ENCODE measurements at places on chromosomes 1 and 21.

DNA sequence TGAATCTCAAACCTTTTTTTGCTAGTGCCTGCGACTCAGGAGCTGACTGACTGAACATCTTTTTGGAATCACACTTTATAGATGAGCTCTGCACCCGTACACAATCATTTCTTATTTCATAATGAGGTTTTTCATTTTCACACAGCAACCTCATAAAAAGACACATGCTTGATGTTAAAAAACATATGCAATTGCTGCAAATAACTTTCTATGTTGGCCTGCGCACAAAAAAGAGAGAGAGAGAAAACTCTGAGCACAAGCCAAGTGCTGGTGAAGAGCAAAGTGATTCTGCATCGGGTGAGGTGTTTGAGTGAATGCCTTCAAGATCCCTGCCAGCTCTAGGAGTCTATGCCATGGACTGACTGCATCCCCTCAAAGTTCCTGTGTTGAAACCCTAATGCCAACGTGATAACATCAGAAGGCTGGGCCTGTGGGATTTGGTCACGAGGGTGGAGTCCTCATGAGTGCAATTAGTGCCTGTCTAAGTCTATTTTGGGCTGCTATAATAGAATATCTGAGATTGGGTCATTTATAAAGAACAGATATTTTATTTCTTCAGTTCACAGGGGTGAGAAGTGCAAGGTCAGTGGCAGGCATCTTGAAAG lies 36.6 kb downstream of the C1orf87 start:
- no peak for DNase-seq

- no peak for DNase-seq
Observed at GRCh38 chr1:46489169-46489637, 433 bp upstream of the DMBX1 start.

GRCh38 chr1:151069103-151069486 lies 1.5 kb upstream of the GABPB2 start:
- no peak for DNase-seq

DNA sequence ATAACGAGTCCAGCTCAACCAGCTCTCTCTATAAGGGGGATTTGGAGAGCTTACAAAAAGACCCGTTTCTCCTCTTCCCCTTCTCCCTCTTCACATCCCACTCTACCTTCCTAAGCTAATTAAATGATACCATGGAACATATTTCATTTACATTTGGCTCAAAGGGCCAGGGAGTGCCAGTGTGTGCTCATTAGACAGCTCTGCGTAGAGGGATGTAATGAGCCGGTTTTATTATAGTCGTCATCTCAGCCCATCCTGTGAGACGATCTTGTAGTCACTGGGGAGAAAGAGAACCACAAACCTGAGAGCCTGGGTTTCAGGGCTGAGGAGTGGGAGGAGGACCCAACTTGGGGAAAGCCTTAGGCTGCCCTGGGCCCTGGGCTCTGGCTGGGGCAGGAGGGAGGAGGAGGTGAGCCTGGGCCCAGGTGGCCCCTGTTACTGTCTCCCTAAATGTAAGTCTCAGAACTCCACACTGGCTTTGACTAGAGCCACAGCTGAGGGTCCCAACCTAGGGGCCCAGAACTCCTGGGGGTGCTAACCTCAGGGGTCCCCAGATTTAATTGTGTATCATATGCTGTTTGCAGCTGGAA lies 354.6 kb downstream of the MATN1 start:
- no peak for DNase-seq

- no peak for DNase-seq
Observed at GRCh38 chr1:233060461-233060994, 110.1 kb downstream of the NTPCR start.

GRCh38 chr1:30327370-30328099 lies 395.9 kb downstream of the MATN1 start:
- no peak for DNase-seq

GRCh38 chr1:89804642-89805237 lies 16.1 kb upstream of the LRRC8D start:
- DNase-seq, result peak; percentile 72

DNA sequence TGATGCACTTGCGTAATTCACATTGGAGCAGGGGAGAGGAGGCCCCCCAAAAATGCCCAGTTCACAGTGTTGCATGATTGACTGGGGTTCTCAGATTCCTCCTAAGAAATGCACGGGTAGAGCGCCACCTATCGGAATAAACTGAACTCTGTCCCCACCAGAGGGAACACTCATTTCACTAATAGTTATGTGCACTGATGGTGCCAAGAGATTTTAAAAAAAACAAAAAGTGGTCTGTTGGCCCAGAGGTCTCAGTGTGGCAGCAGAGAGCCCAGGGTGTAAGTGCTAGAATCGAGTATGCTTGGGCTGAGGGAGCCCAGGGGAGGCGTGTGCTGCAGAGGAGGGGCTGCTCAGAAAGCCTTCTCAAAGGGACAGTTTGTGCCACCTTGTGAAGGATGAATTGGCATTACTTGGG lies 6.9 kb downstream of the PINK1 start:
- no peak for DNase-seq

DNA sequence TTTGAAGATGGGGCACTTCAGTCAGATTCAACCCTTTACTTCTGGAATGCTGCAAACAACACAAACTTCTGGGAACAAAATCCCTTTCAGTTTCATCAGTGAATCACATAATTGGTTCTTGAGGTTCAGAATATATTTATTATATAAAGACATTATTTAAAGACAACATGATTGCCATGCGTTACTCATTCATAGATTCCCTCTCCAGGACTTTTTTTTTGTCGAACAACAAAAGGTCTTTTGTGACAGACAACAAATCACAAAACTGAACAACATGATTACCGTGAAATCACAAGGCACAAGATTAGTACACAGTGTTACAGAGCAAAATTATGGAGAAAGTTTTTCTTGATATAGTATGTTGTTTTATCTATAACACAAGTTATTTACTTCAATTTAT lies 1815.0 kb downstream of the NCAM2 start:
- no peak for DNase-seq

- no peak for DNase-seq
Observed at GRCh38 chr1:227124473-227124872, 184.4 kb downstream of the COQ8A start.

DNA sequence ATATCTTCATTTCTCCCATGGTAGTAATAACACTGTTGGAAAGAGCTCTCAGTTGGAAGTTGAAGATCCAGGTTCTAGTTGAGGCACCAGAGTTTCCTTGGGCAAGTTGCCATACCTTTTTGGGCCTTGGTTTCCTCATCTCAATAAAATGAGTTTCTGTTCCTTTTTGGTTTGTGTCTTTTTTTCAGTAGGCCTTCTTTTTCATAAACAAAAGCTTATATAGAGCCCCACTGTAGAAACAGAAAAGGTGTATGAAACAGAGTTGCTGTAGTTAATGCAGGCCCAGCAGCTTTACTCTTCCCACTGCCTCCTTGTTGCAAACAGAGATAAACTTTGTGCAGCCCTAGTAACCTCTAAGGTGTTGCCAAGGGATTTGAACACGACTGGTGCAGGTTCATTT lies 41.7 kb downstream of the WNT4 start:
- DNase-seq, result no peak

- no peak for DNase-seq
Observed at GRCh38 chr1:68590473-68590872, 93.6 kb upstream of the DEPDC1 start.

GRCh38 chr1:93180723-93181613 lies at the start of gene CCDC18:
CCDC18 (plus strand) TSS chr1:93180724; CDS start chr1:93183362, 2,638 bp downstream.
- peak; percentile 33 for DNase-seq

DNA sequence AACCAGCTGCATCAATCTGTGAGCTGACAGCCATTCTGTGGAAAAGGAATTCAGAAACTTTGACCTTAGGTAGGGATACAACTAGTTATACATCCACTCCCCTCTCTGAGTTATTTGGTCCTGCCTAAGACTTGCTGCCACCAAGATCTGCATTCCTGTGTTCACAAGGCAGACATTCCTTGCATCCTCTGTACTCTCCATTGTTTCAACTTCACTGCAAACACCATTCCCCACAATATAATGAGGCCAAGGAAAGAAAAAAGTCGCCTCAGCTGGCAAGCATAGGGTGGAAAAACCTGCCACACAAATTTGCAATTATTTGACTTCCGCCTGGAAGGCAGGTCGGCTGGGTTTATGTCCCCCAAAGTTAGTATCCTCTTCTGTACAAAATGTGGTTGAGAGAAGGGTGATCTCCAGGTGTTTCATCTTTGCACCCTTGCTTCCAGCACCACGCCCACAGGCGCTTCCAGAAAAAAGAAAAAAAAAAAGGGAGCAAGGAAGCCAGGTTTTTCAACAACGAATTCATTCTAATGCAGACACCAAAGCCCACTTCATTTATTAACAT lies 676 bp upstream of the CTTNBP2NL start:
- DNase-seq, result no peak

GRCh38 chr1:208182880-208183645 lies 61.1 kb downstream of the PLXNA2 start:
- no peak for DNase-seq

DNA sequence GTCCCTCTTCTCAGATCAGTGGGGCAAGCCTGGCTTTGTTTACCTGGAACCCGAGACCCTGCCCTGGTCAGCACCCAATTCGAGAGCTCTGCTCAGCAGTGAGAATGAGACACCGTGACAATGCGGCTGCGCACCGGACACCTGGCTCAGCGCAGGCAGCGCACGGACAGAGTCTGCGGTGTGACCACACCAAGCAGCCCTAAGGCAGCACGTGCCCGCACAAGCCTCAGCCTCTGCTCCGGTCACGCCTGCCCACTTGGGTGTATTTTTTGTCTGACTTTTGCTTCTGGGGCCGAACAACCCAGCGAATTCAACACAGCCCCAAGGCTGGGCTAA lies 4.7 kb downstream of the KRTAP10-8 start:
- no peak for DNase-seq

DNA sequence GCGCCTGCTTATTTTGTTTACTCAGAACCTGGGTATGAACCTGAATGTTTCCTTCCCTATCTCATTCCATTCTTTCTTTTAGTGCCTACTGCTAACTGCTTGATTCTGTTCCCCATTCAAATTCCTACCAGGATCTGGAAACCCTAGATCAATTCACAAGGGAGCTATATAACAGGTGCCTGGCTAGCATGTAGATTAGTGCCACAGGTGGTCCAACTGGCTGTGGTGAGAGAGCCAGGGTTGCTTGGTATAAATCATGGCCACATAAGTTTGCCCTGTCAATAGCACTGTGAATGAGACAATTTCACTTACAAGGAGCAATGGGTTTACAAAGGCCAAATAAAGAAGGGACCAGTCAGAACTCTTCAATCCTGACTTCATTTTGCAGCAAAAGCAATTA lies 6.6 kb upstream of the PRPF38B start:
- no peak for DNase-seq

- DNase-seq, result no peak
Observed at GRCh38 chr1:231153726-231154125, 8.1 kb upstream of the TRIM67 start.

DNA sequence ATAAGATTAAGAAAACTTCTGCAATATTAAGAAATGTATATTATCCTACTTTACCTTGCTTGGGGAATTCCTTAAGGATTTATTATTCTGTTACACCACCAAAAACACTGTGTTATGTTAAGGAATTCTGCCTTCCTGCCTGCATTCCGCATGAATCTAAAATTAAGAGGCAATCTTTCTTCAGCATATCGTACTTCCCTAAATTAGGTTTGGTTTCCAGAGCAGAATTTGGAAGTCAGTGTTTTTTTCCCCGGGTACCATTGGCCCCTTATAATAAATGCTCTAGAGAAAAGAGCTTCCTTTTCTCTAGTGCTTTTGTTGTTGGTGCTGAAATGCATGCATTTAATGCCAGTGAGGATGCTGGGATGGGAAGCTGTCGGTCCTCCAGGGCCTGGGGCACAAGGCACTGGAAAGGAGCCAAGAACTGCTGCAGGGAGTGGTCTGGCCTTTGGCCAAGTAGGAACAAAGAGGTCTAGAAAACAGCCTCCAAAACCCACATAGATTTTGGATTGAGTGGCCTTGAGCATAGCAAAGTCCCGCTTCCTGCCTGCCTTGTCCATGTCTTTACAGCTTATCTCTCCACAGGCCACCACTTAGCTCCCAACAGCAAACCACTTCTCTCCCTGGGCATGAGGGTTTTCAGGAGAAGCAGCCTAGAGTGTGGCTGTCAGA lies 69.9 kb downstream of the RRAGC start:
- DNase-seq, result no peak

- DNase-seq, result no peak
Observed at GRCh38 chr1:80542231-80542630, 1258.5 kb upstream of the ADGRL2 start.

DNA sequence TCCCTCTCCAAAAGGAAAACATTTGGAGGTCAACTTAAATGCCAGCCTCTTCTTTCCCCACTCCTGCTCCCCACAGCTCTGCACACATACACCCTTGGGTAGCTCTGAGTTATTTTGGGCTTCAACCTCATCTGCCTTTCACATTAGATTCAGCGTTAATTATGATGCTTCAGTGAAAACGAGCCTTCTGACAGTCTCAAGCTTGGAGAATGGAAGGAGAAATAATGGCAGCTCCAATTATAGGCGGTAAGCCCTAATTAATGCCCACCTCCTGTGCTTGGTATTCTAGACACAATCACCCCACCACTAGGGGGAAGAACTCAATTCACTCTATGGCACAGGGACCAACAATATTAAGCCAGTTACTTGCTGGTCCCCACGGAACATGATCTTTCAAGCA lies 397.9 kb downstream of the BRINP2 start:
- no peak for DNase-seq

DNA sequence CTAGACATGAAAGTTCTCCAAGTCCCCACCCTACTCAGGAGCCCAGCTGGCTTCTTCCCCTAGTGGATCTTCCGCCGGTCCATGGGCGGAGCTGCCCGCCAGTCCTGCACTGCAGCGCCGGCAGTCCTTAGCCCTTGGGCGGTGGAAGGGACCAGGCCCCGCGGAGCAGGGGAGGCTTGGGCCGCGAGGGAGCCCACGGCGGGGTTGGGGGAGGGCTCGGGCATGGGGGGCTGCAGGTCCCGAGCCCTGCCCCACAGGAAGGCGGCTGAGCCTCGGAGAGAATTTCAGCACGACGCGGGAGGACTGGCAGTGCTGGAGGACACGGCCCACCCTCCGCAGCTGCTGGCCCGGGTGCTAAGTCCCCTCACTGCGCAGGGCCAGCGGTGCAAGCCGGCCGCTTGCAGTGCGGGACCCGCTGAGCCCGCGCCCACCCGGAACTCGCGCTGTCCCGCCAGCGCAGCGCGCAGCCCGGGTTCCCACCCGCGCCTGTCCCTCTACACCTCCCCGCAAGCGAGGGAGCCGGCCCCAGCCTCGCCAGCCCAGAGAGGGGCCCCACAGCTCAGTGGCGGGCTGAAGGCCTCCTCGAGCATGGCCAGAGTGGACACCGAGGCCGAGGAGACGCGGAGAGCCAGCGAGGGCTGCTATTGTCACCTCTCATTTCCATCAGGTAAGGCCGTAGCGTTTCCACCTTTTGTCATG lies 1398.6 kb downstream of the MRPL39 start:
- no peak for DNase-seq

GRCh38 chr1:2197707-2198165 lies 3.2 kb upstream of the FAAP20 start:
- no peak for DNase-seq

DNA sequence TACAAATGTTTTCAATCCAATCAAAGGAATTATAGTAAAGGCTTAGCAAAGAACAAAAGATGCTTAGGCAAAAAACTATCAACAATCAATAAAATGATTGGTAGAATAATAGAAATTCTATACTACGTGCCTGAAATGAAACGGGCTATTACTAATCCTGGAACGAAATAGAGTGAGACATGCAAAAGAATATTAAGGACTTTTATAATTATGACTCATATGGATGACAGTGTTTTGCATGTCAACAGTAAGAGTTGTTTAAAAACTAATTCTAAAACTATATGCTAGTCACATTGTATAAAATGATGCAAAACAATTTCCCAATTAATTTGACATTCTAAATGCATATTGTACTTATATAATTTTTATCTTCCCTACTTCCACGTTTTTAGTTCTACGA lies 35.6 kb downstream of the LRRIQ3 start:
- no peak for DNase-seq

GRCh38 chr1:44792736-44793502 lies 4.9 kb upstream of the BEST4 start:
- DNase-seq, result no peak

Data from stimulated activated CD8-positive, alpha-beta memory T cell treated with anti-CD3 and anti-CD28 coated beads, Interleukin-2, amount 100 ng/mL, for 1 hour (primary cell).